Activated naive CD8-positive, alpha-beta T cell treated with anti-CD3 and anti-CD28 coated beads, Interleukin-2, amount 10 ng/mL, durations not matched to agents 7 days and 5 days (primary cell): ENCODE measurements at places on chromosomes 1 and 21. TPM values are rescaled to one million over a fixed set of nuclear protein-coding genes. Genes with fewer than 3 reads are reported as not detected.

GRCh38 chr21:20661745-20662422 is 336.3 kb upstream of the NCAM2 start:
- H3K36me3 ChIP-seq: no peaks in the 10 kb centered on the region
- H3K27ac ChIP-seq: no peak overlapping the region
- H3K27me3 ChIP-seq: no peaks in the 10 kb centered on the region

GRCh38 chr1:62481681-62482080 is 44.8 kb downstream of the USP1 start:
- no peak overlapping the region for H3K4me3 ChIP-seq
- H3K4me1 ChIP-seq: no peaks in the 10 kb centered on the region
- H3K27me3 ChIP-seq: no peaks in the 10 kb centered on the region
- no peaks in the 10 kb centered on the region for H3K36me3 ChIP-seq
- H3K27ac ChIP-seq: no peak overlapping the region

GRCh38 chr1:36207339-36207738 is 16.9 kb upstream of the THRAP3 start:
- H3K4me3 ChIP-seq: no peak overlapping the region
- H3K4me1 ChIP-seq: peaks cover 5% of the 10 kb centered on the region
- no peak overlapping the region for H3K27ac ChIP-seq
- no peaks in the 10 kb centered on the region for H3K36me3 ChIP-seq
- H3K27me3 ChIP-seq: no peaks in the 10 kb centered on the region

DNA sequence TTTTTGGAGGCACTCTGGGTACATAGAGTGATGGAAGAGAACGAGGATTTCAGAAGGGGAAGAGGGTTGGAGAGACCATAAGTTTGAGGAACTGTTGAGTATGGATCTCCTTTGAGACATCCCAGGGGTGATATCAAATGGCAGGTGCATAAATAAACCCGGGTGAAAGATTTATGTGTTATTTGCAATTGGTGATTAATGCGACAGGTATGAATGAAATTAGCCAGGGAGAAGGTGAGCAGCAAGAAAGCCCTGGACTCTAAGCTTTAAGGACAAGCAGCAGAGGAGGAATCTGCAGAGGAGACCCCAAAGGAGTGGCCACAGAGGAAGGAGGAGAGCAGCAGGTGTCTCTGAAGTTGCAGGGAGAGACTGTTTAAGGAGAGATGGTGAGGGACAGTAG is 8.8 kb upstream of the REN start:
- H3K4me1 ChIP-seq: no peaks in the 10 kb centered on the region
- DNase-seq: no peak
- no peak overlapping the region for H3K4me3 ChIP-seq
- no peak overlapping the region for H3K27ac ChIP-seq

The ZBTB8A gene
- total RNA-seq: 0.06 TPM

The CHD5 gene
- 0.61 TPM for total RNA-seq

The HAPLN2 gene
- 0.17 TPM for total RNA-seq

The IL12RB2 gene
- total RNA-seq: 15.2 TPM
